ENCODE measurements at places on chromosomes 4 and X.

- no peak for DNase-seq
Observed at GRCh38 chr4:143281507-143282190, 55.0 kb upstream of the GAB1 start.

GRCh38 chr4:66000510-66001117 lies 330.3 kb upstream of the EPHA5 start:
- no peak for DNase-seq

- no peak for DNase-seq
Observed at GRCh38 chr4:21139327-21139726, 439.1 kb downstream of the PACRGL start.

DNA sequence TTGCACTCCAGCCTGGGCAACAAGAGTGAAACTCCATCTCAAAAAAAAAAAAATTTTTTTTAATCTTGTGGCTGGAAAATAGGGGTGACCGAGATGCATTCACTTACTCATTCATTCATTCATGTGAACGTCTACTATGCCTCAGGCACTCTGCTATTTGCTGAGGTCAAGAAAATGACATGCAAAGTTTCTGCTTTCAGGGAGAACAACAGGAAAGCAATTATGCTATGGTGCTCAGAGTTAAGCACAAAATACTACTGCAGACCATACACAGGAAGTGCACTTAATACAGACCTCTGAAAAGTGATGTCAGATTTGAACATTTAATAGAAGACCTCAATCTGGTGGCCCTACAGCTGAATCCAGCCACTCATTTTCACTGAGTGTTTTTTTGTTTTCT lies 59.6 kb upstream of the DUSP21 start:
- no peak for DNase-seq

DNA sequence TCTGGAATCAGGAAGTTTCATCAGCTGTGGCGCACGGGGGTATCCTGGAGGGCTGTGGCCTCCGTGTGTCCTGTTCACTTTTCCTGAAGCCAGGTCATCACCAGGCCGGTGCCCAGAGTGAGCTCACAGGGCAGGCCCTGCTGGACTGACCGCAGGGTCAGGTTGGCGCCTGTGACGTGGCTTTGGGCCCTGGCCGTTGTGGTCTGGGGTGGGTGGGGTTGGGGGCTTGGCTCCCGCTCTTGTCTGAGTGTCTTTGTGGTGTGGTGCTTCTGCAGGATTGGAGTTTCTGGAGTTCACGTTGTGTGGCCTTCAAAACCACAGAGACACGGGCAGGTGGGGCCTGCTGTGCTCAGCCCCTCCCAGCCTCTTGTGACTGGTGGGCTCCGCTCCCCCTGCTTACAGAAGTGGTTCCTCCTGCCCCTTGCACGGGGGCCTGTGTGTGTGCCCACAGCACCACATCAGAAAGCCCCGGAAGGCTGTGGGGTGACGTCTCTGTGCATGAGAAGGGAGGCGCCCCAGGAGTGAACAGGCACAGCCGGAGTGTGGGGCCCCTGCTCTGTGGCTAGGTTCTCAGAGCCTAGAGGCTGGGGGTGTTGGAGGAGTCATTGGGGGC lies 9.5 kb downstream of the RGS12 start:
- DNase-seq, result peak; percentile 66

- DNase-seq, result no peak
Observed at GRCh38 chr4:53752124-53752523, 160.8 kb upstream of the LNX1 start.

GRCh38 chr4:20196476-20196875 lies 55.2 kb upstream of the SLIT2 start:
- no peak for DNase-seq

- no peak for DNase-seq
Observed at GRCh38 chr4:105181259-105181658, 34.6 kb downstream of the TET2 start.

- no peak for DNase-seq
Observed at GRCh38 chr4:123476089-123476488, 79.5 kb downstream of the SPRY1 start.

GRCh38 chr4:113447769-113448168 lies 313.8 kb downstream of the CAMK2D start:
- no peak for DNase-seq

DNA sequence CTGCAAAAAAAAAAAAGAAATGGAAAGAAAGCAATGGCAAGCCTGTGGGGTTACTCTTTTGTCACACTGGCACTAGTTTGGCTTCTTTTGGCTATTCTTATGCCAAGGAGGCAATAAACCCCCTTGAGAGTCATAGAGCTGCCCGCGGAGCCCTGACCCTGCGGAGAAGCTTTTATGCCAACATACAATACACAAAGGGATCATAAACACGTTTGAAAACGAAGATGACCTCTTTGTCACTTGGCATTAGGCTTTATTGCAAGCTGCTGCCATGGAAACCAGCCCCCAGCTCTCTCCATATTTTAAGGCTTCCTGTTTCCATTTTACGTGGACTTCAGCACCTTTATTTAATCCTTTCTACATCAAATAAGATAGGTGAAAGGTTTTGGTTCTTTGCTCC lies 7.6 kb downstream of the NEUROG2 start:
- DNase-seq, result no peak

DNA sequence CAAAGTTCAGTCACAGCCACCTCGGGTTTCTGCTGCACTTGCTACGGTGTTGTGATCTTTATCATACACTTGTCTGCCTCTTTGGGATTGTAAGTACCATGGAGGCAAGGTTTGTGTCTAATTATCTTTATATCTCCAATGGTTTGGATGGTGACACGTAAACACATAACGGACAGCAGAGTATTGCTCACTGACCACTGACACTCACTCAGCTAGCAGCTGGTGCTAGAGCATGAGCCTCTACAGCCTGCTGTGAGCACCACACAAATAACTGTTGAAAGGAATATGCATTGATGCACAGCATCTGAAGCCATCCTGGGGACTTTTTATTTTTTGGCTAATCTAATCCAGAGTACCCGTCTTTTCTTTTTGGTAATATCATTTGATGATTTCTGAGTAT lies 156.0 kb downstream of the DCLK2 start:
- no peak for DNase-seq

DNA sequence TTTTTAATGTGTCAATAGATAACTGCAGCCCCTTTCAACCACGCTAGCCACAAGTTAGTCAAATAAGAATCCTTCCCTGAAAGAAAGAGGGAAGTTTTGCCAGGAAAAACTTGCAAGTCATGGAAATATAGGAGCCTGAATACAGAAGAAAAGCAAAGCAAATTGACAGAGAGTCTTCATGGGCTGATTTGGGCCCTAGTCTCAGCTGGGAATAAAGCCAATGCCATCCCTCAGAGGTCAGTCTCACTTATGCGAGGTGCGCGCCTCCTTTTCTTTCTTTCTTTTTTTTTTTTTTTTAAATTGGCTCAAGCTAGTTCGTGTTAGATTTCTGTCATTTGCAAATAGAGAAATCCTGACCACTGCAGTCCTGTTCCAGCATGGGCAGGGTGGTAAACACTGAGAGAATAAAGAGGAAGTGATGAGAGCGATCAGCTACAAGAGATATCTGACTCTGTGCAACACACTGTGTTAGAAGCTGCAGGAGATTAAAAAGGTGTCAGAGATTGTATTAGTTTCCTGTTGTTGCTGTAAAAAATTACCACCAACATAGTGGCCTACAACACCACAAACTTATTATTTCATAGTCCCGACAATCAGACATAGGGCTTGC lies 299.7 kb downstream of the LDB2 start:
- DNase-seq, result no peak

DNA sequence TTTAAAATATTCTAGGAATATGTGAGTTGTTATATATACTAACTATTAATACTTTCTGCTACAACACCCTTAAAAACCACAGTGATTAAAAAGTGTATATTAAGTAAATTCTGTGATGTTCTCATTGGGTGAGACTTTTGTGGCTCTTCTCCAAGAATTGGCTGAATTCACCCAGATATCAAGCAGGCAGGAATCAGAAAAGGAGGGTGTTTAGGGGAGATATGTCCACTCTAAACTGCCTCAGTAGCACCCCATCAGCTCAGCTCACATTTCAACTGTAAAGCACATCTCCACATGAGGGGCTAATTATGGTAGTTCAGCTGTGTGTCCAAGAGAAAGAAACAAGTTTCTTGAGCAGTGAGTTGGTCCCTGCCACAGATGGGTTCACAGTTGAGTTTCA lies 165.0 kb downstream of the GALNTL6 start:
- DNase-seq, result no peak

DNA sequence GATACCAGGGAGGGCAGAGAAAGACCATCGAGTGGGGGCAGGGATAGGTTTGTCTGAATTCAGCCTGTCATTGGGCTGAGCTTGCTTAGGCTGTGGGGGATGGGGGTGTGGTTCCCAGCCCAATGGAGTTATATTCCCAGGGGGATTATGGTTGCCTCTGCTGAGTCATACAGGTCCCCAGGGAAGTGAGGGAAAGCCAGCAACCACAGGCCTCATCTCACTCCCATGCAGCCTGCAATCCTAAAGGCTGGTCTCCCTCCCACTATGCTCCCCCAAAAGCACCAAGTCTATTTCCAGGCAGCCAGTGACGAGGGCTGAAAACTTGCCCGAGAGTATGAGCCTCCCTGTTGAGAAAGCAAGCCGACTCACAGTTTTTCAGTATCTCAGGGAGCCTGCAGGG lies 39.3 kb downstream of the AFM start:
- no peak for DNase-seq

GRCh38 chr4:53514509-53514908 lies 76.8 kb downstream of the LNX1 start:
- DNase-seq, result no peak

GRCh38 chrX:38500141-38500540 lies 61.2 kb upstream of the TSPAN7 start:
- DNase-seq, result no peak

DNA sequence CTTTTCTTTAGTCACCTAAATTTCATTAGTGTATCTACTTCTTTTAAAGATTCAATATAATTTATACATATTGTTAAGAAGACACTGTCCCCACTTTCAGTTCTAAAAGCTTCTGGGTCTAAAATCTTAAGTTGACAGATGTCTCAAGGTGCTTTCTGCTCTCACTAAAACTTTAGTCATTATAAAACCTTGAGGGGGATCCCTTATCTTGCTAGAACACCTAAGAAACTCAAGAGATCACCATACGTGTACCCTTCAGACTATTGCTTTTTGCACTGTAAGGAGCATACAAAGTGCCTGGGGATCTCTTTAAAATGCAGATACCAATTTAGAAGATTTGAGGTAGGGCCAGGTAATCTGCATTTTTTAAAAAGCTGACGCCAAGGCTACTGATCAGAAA lies 30.1 kb downstream of the CYBB start:
- no peak for DNase-seq

GRCh38 chr4:103853146-103853545 lies 133.4 kb upstream of the TACR3 start:
- no peak for DNase-seq

DNA sequence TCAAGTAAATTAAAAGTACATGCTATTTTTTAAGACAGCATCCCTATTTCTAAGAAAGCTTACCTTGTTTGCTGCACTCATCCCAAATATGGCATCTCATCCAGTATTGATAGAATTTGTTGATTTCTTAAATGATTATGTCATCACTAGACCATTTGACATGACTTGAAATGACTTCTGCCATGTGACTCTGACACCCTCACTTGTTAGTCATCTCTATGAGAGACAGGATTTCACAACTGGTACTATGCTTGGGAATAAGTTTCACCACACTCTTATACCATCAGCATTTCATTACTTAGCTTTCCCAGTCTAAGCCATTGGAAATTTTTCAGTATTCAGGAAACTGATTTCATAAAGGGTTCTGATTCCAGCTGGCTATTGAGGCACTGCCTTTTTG lies 55.3 kb downstream of the TMPRSS11F start:
- no peak for DNase-seq

DNA sequence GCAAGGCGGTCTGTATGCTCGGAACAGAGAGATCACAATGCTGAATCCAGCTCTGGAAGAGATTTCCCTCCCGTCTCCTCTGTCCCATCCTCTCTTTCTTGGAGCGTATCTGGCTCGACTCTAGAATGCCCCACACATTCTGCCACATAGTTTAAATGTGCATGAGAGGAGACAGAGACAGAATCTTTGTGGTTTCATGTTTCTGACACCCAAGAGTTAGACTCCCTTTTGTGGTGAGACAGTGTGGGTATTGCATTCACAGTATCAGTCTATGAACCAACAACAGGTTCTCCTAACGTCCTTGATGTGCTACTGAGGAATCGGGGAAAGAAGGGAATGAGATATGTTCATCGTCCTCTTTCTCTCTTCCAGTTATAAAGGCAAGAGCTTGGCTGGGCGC lies 25.3 kb downstream of the FAM47E start:
- no peak for DNase-seq

DNA sequence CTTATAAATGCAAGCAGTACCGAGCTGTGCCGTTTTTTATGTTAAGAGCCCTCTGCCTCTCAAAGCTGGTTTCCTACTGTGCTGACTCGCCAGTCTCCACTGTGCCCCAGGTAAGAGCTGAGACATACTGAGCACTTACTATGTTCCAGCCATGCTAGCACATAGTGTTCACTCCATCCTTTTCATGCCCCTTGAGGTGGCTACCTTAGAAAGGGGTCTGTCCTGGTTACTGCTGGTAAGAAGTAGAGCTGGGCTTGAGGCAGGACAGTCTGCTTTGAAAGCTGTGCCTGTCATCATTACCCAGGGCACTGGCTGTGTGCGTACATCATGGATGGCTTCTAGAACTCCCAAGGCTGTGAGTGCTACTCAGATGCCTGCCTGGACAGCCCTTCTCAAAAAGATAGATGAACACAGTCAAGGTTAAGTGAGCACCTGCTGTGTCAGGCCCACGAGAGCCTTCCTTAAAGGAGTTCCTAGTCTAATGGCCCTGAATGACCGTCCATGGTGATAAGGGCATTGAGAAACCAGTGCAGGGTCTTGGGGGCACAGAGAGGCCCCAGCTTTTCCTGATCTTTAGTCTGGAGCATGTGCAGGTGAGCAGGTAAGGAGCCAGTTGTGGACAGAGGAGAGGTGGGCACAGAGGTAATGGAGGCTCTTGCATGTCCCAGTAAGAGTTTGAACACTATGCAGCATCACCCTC lies 1.6 kb downstream of the STK32B start:
- DNase-seq, result no peak

- DNase-seq, result no peak
Observed at GRCh38 chrX:45070116-45071007, 130.3 kb downstream of the DIPK2B start.

GRCh38 chrX:44675362-44676024 lies 132.8 kb upstream of the FUNDC1 start:
- no peak for DNase-seq

GRCh38 chr4:76365636-76366035 lies 55.3 kb downstream of the CCDC158 start:
- DNase-seq, result no peak
